ENCODE measurements at places on chromosomes 1 and 21.
A peak's percentile ranks its signal among the peaks of the same experiment; 100 is the strongest.

- DNase-seq = no peak
These were observed 45.6 kb upstream of the GADD45A start for GRCh38 chr1:67639361-67639760.

DNA sequence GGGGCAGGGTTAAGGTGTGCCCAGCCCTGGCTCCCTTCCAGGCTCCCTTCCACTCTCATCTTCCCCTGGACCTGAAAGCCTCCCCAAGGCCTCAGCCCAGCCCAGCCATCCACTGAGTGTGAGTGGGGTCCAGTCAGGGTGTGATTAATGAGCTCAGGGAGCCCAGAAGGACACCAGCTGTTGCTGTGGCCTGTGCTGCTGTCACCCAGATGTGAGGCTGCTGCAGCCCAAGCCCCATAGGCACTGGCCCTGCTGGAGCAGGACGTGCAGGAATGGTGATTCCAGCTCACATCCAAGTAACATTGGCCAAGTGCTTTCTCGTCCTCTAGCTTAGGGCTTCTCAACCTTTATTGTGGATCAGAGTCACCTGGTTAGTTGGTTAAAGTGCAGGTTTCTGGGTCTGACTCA lies 77.6 kb downstream of the EPHB2 start:
- DNase-seq = no peak

DNA sequence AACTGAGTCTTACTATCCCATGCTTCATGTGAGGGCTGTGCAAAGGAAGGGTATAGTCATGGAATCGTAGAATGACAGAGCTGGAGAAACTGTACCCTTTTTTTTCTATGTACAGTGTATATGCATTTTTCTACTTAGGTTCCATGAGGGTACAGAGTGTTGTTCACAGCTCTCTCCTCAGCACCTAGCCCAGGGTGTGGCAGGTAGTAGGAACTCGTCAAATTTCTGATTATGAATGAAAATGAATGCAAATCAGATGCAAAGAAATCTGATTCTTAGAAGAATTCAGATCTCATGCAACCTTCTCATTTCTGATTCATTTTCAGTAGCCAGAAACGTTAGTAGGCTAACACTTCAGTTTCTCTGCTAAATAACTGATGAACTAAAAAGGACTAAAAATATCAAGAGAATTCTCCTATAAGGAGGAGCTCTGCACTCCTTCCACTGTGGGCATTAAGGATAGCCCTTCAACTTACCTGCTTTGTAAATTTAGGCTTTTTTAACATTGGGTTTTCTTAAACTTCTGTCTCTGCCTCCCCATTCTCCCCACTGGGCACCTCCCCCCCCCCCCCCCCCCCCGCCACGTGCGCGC lies 18.0 kb upstream of the HHAT start:
- DNase-seq = no peak

DNA sequence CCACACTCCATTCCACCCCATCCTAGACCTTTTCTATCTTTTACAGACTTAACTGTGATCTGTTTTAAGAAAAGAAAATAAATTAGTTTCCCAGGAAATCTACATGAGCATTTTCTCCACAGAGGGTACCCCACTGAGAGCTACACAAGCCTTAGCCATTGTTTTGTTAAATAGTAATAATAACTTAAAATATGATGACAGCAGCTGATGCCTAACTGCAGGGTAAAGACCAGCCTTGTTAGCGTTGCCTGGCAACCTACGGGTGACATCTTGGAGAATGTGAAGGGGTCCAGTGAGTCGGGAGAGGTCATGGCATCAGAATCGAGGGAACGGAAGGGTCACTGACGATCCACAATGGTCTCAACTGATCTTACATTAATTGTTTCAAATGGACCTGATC lies 233.2 kb upstream of the PBX1 start:
- DNase-seq = peak; percentile 17

DNA sequence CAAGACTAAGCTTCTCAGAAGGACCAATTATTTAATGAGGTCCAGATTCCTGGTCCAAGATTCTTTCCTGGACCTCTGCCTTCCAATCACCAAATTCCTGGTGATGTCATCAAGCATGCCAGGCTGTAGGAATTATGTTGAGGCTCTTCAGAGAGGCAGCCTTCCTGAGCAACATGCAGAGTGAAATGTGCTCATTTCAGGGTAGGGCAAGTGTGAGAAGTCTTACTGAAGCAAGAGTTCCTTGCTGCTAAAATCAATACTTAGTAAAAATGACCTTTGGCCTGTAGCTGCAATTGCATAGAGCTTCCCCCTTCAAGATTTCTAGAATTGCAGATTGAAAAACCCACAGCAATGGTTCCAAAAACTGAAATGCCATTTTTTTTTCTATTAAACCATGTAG lies 31.7 kb upstream of the BCAR3 start:
- DNase-seq = no peak

DNA sequence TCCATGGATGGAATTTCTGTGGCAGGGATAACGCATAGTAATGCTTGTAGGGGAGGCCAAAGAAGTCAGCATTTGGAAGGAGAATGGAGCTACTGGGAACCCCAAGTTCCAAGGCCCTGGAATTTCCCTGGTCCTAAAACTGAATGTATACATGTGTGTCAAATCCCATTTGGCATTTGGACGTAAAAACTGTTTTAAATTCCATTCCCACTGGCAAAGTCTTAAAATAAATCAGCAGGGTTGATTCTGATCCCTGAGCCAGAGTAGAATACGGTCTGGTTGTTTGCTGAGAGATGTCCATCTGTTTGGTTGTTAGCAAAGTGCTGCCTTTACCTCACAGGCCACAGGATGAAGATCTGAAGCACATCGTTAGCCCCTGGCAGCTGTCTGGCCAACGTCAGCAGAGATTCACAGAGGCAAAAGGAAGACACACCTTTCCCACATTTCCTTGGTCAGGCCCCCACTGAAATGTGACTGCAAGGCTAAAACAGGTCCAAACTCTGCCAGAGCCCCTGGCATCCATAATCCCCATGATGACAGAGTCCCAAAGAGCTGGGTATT lies 62.2 kb downstream of the GORAB start:
- no peak for DNase-seq

DNA sequence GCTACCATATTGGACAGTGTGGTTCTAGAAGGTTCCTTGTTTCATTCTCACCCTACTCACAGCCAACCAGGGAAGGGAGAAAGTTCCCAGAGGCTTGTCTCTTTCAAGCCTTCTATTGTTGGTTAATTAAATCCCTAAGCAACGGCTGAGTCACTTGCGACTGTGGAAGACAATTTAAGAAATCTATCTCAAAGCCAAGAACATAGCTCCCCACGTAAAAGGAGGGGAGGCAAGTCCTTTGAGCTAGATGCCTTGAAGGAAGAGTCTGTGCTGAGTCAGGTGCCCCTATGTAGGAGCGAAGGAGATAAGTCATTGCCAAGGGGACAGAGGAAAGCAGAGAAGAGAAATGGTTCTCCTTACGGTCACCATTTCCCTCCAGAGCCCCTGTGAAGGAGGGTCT lies 79.4 kb upstream of the PPP2R5A start:
- no peak for DNase-seq

DNA sequence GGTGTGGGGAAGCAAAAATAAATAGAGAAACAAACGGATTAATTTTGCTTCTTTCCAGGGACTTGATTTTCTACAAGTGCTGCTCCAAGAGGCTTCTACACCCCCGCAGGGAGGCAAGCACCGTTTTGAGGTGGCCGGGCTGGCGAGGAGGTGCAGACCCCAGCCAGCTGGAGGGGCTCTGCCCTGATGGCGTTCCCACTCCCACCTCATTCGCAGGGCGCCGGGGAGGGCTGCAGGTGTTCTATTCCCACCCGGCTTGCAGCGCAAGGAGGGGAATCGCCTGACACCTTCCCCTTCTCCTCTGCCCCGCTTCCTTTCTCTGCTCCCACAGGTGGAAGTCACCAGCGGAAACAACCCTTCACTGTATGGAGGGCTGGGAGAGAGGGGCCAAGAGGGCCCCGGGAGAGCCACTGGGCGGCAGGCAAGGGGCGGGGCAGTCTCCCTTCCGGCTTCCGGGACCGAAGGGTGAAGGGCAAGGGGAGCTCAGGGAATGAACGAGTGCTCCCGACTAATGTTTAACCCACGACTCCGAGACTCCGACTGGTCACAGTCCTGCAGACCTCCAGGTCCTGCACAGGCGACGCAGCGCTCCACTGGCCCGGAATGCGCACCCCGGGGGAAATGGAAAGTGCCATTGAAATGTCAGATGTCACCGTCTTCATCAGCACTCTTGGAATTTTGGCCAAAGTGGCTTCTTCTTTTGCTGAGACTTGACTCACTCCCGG lies 29.1 kb downstream of the TEX35 start:
- DNase-seq = peak; percentile 31

DNA sequence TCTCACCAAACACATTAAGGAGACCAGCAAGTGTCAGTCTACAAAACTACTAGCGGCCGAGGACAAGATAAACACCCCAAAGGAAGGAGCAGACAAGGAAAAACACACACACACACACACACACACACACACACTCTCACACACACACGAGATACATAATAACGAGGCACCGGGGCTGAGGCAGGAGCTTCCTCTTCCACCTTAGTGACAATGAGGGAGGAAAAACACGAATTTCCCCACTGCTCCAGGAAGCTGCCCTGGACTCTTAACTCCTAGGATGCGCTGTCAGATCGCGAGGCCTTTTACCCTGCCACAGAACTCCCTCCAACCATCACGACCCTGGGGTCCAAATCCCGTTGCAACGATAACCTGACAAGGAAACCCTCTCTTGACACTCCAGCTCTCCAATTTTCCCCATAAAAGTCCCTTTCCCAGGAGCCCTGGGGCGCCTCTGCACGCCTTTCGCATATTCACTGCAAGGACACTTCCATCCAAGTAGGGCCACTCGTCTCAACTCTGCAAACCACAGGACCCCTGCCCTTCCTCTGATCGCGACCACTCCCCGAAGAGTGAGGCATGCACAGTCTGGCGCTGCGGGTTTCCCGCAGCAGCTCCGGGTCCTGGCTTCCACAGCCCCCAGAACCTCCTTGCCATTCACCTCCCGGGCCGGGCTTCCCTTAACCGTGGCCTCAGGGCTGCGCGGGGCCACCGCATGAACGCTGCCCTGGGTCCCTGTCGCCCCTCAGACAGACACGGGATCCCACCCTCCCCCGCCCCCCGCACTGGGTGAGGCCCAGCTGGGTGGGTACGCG lies 581 bp downstream of the ETV3 start:
- no peak for DNase-seq

- DNase-seq = peak; percentile 66
These were observed at the start of gene TMEM240 for GRCh38 chr1:1540090-1540817. TSS of gene TMEM240 (minus strand) at chr1:1540624. CDS start at chr1:1540346, 278 bp downstream.

DNA sequence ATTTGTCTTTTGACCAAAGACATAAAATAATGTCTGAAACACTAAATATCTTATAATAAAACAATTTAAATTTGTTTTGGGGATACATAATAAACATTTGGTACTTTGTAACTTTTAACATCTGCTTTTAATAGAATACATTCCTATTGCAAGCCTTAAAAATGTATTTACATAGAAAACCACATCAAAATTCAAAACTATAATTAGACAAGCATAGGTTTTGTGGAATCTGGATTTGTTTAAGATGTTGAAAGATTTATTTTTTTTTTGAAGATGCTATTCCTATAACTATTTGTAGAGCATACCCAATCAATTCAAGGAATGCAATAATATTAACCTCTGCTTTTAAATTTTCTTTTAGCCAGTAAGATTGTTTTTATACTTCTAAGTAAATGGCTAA lies 125.7 kb downstream of the FMN2 start:
- DNase-seq = no peak

GRCh38 chr1:39524591-39525365 lies 33.3 kb downstream of the BMP8A start:
- DNase-seq = no peak

DNA sequence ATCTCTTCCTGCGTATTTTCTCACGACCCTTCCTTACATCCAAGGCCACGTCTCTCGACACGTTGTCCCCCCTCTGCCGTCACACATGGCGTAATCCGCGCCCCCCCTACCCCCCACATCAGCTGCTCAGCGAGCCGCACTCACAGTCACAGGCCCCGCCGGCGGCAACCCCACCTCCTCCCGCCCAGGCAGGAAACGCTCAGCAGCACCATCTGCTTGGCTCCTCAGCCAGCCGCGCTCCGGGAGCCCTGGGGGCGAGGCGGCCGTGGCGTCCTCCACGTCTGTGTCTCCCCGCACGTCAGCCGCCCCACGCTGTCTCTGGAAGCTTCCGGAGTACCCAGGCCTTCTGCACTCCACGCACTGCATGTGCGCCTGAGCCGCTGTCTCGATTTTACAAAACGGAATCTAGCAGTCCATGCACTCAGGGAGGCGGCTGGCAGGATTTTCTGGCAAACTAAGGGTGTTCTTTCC lies 64.6 kb downstream of the SIK1 start:
- DNase-seq = peak; percentile 26

DNA sequence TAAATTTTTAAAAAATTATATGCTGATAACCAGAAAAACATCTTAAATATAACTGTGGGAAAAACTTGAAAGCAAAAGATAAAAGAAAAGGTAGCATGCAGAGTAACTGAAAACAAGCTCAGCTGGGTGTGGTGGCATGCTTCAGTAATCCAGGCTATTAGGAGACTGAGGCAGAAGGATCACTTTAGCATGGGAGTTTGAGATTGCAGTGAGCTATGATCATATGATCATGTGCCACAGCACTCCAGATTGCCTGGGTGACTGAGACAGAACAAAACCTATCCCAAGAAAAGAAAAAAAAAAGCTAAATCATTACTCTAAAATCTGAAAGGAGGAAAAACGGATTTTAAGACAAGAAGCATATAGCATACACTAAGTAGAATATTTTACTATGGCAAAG lies 1624.0 kb downstream of the AMY1C start:
- DNase-seq = no peak

GRCh38 chr21:16072737-16073136 lies 343.0 kb downstream of the USP25 start:
- no peak for DNase-seq

DNA sequence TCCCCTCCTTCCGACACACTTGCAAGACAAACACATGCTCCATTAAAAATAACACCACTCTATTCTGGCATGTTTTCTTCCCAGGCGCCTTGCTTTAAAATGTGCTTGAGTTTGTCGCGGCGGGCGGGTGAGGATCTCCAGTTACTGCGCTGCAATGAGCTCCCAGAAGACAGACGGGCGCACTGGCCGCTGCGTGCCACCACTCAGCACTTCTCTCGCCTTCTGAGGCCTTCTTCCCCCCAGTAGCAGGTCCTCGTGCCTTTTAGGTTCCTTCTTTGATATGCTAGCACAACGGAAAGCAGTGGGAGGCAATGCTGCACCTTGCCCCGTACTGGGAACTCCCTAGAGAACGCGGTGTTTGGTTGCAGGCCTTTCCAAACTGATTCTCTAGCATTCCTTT lies 279.5 kb upstream of the NR5A2 start:
- no peak for DNase-seq

- DNase-seq = no peak
These were observed 9.3 kb upstream of the ARHGAP29 start for GRCh38 chr1:94246692-94247137.

DNA sequence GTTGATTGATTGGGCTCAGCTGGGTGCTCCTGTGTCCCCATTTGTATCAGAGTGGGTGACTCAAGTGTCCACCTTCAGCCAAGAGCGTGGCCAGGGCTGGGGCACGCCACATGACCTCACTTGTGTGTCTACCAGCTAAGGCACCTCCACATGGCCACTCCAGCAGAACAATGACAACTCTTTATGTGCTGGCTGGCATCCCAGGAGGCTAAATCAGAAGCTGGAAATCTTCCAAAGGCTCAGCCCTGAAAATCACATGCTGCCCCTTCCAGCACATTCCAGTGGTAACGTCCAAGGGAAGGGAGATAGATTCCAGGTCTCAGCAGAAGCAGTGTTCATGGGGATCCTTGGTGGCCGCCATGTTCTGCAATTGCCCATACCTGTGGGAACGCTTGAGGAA lies 585.5 kb downstream of the AJAP1 start:
- no peak for DNase-seq

GRCh38 chr21:31140676-31141075 lies 102.4 kb upstream of the KRTAP19-8 start:
- DNase-seq = no peak
